ENCODE measurements at places on chromosomes 5 and 9. TPM values are rescaled to one million over a fixed set of nuclear protein-coding genes. Genes with fewer than 3 reads are reported as not detected.

The TMEM171 gene
- 1.8 TPM for total RNA-seq

DNA sequence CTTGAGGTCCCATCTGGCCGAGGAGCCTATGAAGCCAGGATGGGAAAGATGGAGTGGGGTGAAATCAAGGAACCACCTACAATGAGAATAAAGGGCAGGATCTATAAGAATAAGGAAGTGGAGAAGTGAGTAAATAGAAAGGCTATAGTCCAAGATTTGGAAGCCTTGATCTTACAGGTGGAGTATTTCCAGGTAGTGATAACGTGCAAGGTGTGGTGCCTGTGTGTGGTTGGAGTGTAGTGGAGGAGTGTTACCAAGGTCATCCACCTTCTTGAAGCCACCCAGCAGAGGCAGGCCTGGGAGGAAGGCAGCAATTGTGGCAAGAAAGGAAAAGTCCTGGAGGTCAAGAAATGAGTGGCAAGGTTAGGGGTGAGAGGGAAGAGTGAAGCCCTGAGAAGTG is 72.9 kb downstream of the IQGAP2 start:
- no peak for DNase-seq

DNA sequence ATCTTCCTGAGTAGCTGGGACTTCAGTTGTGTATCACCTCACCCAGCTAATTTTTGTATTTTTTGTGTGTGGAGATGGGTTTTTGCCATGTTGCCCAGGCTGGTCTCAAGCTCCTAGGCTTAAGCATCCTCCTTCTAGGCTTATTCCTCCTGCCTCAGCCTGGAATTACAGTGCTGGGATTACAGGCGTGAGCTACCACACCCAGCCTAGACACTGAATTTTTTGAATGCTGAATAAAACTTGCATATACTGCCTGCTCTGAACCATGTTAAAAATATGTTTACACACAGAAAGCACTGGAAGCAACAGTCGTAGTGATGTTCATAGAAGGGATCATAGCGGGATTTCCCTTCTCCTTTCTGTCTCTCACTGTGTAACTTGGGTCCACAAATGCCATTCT is 121.3 kb upstream of the ICE1 start:
- no peak for DNase-seq

The KIF20A gene
- 66.9 TPM for total RNA-seq

All from WTC11 (cell line).